ENCODE measurements at places on chromosomes 7 and 10.

- DNase-seq, result no peak
These were observed 16.9 kb downstream of the RPA3 start for GRCh38 chr7:7701527-7701926.

DNA sequence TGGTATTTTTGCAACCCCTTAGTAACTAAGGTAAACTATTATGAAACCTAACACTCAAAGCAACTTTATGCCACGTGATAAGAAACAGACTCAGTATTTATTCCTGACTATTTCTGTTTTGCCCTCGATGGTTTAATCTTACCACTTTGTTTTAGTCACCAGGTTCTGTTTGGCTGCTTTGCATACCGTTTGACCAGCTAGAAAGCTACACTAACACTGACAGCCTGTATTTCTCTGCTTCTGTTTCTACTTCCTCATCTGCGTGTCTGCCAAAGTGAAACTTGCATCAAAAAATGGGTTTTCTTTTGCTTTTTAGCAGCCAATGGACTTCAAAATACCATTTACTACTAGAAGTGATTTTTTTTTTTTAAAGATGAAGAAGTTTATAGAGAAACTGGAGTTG is 802.5 kb downstream of the GRM8 start:
- DNase-seq, result no peak

DNA sequence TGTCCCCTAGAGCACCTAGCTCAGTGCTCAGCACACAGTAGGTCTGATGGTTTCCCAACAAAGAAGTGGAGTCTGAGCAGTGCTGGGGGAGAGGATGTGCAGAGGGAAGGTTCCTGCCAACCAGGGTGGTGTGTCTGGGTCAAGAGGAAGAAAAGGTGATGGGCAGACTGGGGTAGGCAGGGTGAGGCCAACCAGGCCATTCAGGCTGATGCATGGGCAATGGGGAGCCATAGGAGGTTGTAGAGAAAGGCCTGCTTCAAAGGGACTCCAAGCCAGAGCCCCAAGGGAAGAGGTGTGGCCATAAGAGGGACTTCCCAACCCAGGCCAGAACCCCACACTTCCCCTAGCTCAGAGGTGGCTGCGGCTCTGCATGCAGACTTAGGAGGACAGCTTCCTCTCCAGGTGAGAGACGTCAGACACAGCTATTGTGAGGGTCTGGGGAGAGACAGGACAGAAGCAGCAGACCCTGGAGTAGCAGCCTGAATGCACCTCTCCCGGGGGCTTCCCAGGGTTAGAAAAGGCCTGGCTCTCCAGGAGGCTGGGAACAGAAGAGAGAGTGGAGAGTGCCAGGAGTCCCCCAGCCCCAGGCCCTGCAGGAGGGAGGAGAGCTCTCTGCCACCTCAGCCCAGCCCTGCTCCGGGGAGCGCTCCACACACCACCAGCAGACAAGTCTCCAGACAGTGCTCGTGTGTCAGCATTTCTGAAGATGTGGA is 87.4 kb upstream of the ZMIZ1 start:
- no peak for DNase-seq

GRCh38 chr10:123269017-123269552 is 114.9 kb downstream of the BUB3 start:
- DNase-seq, result no peak

- no peak for DNase-seq
These were observed 31.6 kb downstream of the FGF8 start for GRCh38 chr10:101744267-101744666.

- DNase-seq, result no peak
These were observed 44.4 kb downstream of the IFIT5 start for GRCh38 chr10:89458784-89459183.

DNA sequence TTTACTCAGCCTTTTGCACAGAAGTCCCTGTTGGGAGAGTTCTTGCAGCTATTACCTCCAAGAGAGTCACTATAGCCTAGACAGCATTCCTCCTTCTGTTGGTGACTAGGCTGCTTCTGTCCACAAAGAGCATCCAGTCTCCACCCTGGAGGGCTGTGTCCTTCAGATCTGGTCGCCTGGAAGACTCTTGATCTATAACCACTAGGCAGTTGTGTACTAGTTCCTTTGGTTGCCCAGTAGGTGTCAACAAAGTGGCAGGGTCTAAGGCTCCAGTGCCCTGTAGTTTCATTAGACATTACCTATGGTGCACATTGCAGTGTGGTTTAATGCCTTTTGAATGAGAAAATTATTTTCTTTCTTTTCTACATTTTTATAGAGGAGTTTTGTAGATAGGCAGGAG is 11.3 kb upstream of the AKR1C2 start:
- DNase-seq, result no peak

- no peak for DNase-seq
These were observed 91.6 kb downstream of the ETV1 start for GRCh38 chr7:13897819-13898218.

- no peak for DNase-seq
These were observed 34.0 kb downstream of the C7orf25 start for GRCh38 chr7:42877862-42878261.

- DNase-seq, result no peak
These were observed 8.0 kb downstream of the GRIFIN start for GRCh38 chr7:2468227-2468626.

GRCh38 chr7:70734411-70734810 is 397.5 kb upstream of the GALNT17 start:
- no peak for DNase-seq

- DNase-seq, result no peak
These were observed 45.1 kb upstream of the LRRC4 start for GRCh38 chr7:128076196-128076795.

- DNase-seq, result no peak
These were observed 11.9 kb downstream of the RNF216 start for GRCh38 chr7:5769571-5769970.

DNA sequence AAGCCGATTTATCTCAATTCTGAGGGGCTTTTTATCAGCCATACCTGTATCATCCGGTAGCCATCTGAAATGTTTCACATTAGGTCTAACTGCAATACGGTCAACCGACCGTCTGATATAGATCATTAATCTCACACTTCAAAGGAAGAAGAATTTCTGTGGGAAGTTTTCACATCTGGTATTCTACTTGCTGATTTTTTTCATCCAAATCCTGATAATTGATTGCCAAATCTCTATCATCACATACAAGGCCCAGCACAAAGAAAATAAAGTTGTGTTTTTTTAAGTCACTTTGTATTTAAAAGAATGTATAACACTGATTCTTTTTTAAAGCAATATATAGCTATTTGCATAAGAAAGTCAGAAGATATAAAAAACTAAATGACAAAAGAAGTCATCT is 132.3 kb downstream of the DKK1 start:
- no peak for DNase-seq

DNA sequence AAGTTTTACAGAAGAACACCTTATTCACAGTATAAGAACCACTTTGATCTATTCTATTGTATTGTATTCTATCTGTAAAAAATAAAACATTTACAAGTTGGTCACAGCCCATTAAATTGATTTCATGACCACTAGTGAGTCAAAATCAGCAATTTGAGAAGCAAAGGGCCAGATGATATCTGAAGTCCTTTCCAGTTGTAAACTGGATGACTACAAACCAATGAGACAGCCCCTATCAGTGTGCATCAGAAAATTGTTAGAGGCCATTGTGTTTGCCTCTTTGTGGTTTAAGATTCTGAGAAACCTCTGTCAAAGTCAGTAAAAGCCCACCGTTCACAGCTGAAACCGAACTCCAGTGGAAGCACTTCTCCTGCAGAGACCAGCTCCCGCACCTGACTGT is 54.8 kb downstream of the TBXAS1 start:
- DNase-seq, result no peak

- no peak for DNase-seq
These were observed 5.7 kb upstream of the TSPAN14 start for GRCh38 chr10:80448209-80448942.

GRCh38 chr7:66238773-66239466 is 33.8 kb downstream of the TPST1 start:
- no peak for DNase-seq

- DNase-seq, result no peak
These were observed 25.6 kb upstream of the SLC25A13 start for GRCh38 chr7:96347471-96347870.

- DNase-seq, result no peak
These were observed 64.4 kb downstream of the ITGB8 start for GRCh38 chr7:20395104-20395503.

DNA sequence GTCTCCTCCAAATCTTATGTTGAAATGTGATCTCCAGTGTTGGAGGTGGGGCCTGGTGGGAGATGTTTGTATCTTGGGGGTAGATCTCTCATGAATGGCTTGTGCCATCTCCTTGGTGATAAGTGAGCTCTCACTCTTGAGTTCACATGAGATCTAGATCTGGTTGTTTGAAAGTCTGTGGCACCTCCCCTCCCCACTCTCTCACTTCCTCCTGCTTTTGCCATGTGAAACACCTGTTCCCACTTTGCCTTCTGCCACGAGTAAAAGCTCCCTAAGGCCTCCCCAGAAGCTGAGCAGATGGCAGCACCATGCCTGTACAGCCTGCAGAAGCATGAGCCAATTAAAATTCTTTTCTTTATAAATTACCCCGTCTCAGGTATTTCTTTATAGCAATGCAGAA is 23.5 kb downstream of the TMEM229A start:
- no peak for DNase-seq

DNA sequence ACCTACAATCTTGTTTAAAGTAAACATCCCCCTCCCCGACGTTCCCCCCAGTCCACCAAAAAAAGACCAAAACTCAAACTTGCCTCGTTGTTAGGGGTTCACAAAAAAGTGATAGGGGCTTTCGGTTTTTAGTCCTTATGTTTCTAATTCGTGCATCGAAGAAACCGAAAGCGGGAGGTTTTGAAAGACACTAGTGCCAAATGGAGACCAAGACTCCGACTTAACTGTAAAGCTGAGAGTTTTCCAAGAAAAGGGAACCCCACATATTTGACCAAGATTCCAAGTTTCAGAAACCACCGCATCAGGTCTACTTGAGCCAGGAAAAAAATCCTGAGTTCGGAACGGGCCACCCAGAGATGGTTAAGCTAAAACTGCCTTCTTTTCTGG is 534 bp downstream of the PSMA2 start:
- DNase-seq, result no peak

DNA sequence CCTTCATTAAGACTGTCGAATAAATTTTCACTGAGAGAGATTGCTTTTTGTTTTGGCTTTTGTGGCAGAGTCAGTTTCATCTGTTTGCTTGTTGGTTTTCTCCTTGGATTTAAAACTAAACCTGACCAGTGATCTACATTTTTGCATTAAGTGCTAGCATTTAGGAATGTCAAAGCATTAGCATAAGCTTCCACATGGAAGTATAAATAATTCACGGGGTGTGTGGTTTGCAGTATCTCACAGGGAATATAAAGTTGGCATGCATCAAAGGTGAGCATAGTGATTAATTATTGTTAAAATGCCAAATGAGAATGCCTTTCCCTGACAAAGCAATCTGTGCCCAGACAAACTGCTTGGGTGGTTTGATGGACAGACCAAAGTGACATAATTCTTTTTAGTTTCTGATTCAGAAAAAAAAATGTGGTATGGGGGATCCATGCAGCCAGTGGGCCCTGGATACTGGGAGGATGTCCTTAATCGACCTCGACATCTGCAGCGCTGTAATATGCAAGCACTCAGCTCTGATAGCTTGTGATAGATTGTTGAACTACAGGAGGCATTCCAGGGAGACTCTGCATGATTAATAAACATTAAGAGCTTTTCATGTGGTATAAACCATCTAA is 339.3 kb upstream of the POM121L12 start:
- no peak for DNase-seq

DNA sequence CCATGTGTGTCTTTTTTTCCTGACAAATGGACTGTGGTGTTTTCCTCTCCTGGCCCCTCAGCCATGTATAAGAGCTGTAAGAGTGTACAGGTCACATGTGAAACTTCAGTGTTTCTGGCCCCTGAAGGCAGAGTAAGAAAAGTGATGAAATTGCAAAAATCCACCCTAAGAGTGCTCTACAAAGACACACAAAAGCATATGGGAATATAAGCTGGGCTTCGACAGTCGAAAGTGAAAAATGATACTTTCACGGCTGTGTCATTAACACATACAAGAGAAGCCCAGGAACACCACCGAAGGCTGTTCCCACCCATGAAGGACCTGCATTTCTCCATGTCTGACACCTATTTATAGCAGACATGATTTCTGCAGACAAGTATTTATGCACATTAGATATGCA is 192.2 kb downstream of the PARD3 start:
- DNase-seq, result no peak

DNA sequence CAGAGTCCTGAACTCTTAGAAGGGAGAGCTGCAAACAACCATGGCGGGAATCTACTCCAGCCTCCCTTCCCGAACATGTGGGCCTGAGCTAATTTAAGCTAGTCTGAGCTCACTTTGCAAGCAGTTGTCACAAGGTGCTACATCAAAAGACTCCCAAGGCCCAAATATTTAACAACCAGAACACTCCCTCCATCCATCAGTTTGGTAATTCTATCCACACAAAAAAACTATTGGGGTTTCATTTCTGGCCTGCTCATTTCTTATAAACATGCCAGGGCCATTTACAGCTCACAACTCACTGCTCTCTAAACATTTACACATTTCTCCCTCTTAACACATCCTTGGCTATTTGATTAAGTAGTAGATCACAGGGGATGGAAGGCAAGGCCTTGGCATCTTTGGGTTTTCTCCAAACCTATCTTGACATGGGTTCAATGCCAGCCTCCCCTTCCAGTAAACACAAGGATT is 263.4 kb downstream of the KCNMA1 start:
- DNase-seq, result no peak

DNA sequence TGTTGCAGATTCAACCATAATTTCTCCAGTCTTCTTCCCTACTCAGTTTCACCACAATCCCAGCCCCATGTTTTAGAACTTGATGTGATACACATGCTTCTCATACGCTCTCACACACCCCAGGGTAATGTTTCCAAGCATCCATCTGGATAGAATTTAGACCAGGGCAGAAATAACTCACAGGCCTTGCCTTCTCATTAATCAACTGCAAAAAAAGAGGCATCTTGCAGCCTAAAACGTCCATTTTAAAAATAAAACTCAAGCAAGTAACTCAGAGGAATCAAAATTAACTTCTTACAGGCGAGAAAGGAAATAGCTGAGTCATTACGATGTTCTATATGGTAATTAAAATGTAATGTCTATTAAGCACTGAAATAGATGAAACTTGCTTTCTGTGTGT is 127.2 kb upstream of the RSU1 start:
- no peak for DNase-seq

DNA sequence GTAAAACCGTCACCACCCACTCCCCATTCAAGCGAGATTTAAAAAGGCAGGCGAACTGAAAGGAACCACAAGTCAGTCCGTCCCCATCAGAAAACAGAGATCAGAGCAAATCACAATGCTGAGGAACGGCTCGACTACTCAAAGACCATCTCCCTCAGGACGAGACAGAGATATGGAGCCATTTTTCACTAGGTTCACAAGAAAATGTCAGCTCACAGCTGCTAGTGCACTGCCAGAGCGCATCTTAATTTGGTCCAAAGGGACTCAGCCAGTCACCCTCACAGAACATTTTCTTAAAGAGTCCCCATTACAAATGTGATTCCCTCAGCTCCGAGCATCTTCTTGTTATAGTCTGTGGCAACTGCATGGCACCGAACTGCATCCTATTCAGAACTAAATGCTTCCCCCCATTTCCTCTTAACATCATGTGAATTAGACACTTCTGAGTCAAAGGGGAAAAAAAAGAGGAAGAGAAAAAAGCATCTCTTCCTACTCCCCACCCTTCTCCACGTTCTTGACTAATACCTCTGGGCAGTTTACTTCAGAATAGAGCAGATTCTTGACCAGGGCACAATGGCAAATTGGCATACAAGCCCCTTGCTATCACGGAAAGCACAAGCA is 683.9 kb downstream of the MAGI2 start:
- peak; percentile 70 for DNase-seq

GRCh38 chr10:11279314-11279713 is 261.6 kb downstream of the CELF2 start:
- DNase-seq, result peak; percentile 20

GRCh38 chr10:119526621-119527592 is 15.6 kb downstream of the RGS10 start:
- DNase-seq, result no peak

Data from globus pallidus (tissue), 1 donor.